H9 (cell line): ENCODE measurements at places on chromosomes 13 and 19. TPM values are rescaled to one million over a fixed set of nuclear protein-coding genes. Genes with fewer than 3 reads are reported as not detected.

The ZNF784 gene
- 9.9 and 10.7 TPM in 2 replicates for total RNA-seq

DNA sequence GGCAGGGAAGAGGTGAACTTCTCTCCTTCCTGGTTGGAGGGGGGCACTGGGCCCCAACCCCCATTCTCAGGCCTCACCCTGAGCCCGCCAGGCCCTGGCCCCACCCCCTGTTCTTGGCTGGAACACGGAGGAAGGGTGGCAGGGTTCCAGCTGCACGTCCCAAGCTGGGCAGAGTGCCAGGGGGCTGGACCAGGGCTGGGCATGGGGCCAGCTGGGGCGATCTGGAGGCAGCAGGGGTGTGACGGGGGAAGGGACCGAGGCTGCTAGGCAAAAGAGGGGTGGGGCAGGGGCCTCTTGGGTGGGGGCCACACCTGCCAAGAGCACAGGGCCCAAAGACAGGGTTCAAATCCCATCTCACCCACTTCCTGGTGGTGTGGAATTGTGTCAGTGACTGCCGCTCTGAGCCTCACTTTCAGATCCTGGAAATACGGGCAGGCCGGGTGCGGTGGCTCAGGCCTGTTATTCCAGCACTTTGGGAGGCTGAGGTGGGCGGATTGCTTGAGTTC is 2.2 kb downstream of the HIF3A start:
- H3K4me1 ChIP-seq: peaks cover 2% of the 10 kb centered on the region; the same call in 1 of the 2 replicates
- H3K27me3 ChIP-seq: no peaks in the 10 kb centered on the region
- no peak overlapping the region for H3K27ac ChIP-seq
- no peak for DNase-seq

DNA sequence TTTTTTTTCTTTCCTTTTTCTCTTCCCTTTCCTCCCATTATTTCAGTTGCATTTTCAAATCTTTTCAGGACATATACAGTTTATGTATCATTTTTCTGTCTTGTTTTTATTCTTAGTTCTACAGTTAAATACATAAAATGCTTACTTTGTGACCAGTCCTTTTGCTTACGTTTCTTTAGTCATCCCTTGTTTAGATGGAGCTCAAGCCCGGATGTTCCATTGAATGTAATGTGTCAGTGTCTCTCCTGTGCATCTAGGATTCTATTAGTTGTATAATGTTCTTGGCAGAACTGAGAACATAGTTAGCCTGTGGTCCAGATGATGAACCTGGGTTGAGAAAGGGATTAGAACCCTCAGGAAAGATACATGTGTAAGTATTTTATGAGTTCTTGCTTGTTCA is 17.8 kb downstream of the WASF3 start:
- H3K27me3 ChIP-seq: no peaks in the 10 kb centered on the region
- H3K4me3 ChIP-seq: no peak overlapping the region
- no peak overlapping the region for H3K27ac ChIP-seq
- H3K4me1 ChIP-seq: no peaks in the 10 kb centered on the region

DNA sequence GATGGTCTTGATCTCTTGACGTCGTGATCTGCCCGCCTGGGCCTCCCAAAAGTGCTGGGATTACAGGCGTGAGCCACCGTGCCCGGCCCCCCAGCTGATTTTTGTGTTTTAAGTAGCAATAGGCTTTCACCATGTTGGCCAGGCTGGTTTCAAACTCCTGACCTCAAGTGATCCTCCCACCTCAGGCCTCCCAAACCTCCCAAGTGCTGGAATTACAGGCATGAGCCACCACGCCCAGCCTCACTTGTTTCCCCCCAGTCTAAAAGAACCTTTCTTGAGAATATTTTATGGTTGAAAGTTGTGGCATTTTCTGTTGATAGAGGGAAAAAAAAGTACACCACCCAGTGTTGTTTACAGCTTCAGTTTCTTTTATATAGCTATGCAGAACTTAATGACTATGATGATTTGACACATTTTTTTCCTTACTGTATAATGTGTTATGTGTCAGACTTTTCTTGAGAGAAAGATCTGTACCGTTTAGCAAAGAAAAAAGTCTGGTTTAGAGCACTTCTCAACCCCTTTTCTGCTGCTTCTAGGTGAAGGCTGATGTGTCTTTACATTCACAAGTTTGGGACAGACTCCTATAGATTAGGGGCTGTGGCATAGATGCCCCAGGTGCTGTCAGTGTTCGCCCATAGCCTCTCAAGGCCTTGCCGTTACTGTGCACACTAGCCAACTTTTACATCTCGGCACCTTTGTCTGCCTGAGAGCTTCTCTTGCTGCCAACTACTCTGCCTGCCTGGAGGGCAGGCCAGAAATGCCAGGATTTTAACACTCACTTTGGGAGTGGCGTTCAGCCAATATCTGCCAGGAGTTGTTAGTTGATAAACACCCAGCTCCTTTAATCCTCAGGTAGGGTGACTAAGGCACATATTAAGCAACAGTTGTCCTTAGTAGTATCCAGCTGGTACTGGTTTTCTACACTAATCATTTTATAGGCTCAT is 33.0 kb downstream of the KCTD4 start:
- H3K27me3 ChIP-seq: no peaks in the 10 kb centered on the region
- H3K27ac ChIP-seq: no peak overlapping the region
- no peak for DNase-seq
- no peak overlapping the region for H3K4me3 ChIP-seq

- H3K4me1 ChIP-seq: no peaks in the 10 kb centered on the region; the same call in 1 of the 2 replicates
- peaks cover 1% of the 10 kb centered on the region; the same call in 2 of the 3 replicates for H3K36me3 ChIP-seq
- H3K4me3 ChIP-seq: no peak overlapping the region
- H3K27me3 ChIP-seq: no peaks in the 10 kb centered on the region
- H3K27ac ChIP-seq: no peak overlapping the region
- no peak for DNase-seq
These were observed 16.8 kb downstream of the MPND start for GRCh38 chr19:4360081-4360569.

The KLK15 gene
- total RNA-seq: not detected in 2 replicates

- H3K4me1 ChIP-seq: no peaks in the 10 kb centered on the region
- no peaks in the 10 kb centered on the region for H3K27me3 ChIP-seq
- no peak for DNase-seq
- no peak overlapping the region for H3K4me3 ChIP-seq
- no peak overlapping the region for H3K27ac ChIP-seq
These were observed 8.5 kb downstream of the ARHGEF7 start for GRCh38 chr13:111123649-111124048.

GRCh38 chr13:76596216-76596615 is 290.0 kb downstream of the KCTD12 start:
- H3K27me3 ChIP-seq: no peaks in the 10 kb centered on the region
- H3K4me3 ChIP-seq: no peak overlapping the region
- no peak overlapping the region for H3K27ac ChIP-seq
- DNase-seq: no peak
- no peaks in the 10 kb centered on the region for H3K36me3 ChIP-seq
- no peaks in the 10 kb centered on the region for H3K4me1 ChIP-seq

DNA sequence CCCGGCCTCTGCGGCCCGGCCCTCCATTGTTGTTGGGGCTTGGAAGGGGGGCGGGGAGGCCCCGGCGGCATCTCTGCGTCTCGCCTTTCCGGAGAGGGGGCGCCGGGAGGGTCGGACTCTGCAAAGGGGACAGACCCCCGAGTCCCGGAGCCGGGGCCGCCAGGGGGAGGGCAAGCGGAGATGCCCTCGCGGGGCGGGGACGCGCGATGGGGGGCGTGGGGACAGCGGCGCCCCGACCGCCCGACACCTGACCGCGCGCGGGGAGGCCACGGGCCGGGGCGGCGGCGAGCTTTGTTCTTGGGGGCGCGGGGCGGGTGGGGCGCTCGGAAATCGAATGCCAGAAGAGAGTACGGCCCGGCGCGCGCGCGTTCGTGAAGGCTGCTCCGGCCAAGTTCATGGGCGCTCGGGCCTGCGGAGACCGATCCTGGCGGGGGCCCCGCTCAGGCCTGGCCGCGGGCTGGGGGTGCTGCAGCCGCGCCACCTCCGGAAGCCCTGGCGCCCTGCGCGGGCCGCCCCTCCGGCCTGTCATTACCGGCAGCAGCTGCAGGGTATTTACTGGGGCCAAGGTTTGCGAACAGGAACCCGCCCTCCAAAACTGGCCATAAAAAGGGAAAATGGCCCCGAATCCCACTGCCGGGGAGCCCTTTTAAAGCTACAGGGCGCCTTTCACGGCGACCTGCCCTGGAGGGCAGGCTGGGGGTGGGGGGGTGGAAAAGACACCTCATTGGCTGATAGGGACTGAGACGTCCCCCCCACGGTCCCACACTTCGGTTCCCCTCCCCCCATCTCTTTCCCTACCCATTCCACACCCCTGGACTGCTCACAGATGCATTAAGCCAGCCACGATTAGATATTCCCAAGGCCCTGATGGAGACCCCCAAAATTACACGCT is 11.1 kb upstream of the NANOS3 start:
- H3K27ac ChIP-seq: no peak overlapping the region
- no peaks in the 10 kb centered on the region; the same call in 1 of the 3 replicates for H3K36me3 ChIP-seq
- H3K27me3 ChIP-seq: peaks cover 23% of the 10 kb centered on the region; the same call in 1 of the 2 replicates
- H3K4me3 ChIP-seq: peak overlapping the region; percentile 78

DNA sequence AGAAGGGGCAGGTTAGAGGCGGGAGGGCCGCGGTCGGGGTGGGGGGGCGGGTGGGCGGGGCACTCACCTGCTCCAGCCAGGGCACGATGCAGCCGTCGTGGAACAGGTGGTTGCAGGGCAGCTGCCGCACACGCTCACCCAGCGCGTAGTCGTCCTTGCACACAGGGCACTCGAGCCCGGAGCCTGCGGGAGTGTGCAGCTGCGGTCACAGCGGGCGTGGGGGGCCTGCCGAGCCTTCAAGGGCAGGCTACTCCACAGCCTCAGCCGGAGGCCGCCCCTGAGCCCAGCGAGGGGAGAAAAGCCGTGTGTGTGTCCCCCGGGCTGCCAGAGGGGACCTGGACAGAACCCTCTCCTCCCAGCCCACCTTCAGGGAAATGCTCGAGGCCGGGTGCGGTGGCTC is 8.6 kb downstream of the FGF22 start:
- DNase-seq: no peak
- no peaks in the 10 kb centered on the region for H3K4me1 ChIP-seq
- H3K4me3 ChIP-seq: no peak overlapping the region
- no peaks in the 10 kb centered on the region for H3K27me3 ChIP-seq
- no peak overlapping the region for H3K27ac ChIP-seq

The ANKRD24 gene
- 2.4 and 2.8 TPM in 2 replicates for total RNA-seq

- H3K4me3 ChIP-seq: no peak overlapping the region
- no peaks in the 10 kb centered on the region; the same call in 1 of the 2 replicates for H3K4me1 ChIP-seq
- DNase-seq: no peak
- no peak overlapping the region for H3K27ac ChIP-seq
- H3K27me3 ChIP-seq: no peaks in the 10 kb centered on the region; the same call in 1 of the 2 replicates
- no peaks in the 10 kb centered on the region for H3K36me3 ChIP-seq
These were observed 55.1 kb downstream of the CDADC1 start for GRCh38 chr13:49302817-49303216.

- DNase-seq: peak; percentile 65
- H3K4me3 ChIP-seq: peak overlapping the region; percentile 47; the same call in 2 of the 3 replicates
- H3K27me3 ChIP-seq: no peaks in the 10 kb centered on the region
- peaks cover 16% of the 10 kb centered on the region; the same call in 1 of the 2 replicates for H3K4me1 ChIP-seq
These were observed 82.0 kb downstream of the SIPA1L3 start for GRCh38 chr19:37988758-37989635.

The ZNF667 gene
- not detected in 2 replicates for total RNA-seq

The SERTAD1 gene
- 7.9 and 9.3 TPM in 2 replicates for total RNA-seq

DNA sequence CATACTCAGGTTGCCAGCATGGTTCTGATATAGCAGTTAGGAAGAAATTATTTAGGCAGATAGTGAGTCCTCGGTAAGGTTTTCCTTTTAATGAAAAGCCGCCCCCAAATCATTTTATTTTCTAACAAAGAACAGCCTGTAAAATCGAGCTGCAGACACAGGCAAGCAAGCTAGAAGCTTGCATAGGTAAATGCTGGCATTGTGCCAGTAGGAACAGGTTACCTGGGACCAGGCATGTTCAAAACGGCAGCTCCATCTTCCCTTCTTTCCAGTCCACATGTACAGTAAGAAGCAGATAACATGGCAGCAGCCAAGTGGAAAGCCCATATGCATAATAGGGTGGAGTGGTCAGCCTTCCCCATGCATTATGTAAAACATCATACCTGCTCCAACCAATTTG is 71.1 kb downstream of the UGGT2 start:
- H3K4me3 ChIP-seq: no peak overlapping the region
- H3K27ac ChIP-seq: no peak overlapping the region
- no peak for DNase-seq
- peaks cover 13% of the 10 kb centered on the region for H3K36me3 ChIP-seq
- H3K27me3 ChIP-seq: no peaks in the 10 kb centered on the region

GRCh38 chr19:54661846-54662481 is 821 bp upstream of the LILRB4 start:
- no peak overlapping the region for H3K27ac ChIP-seq
- peaks cover 39% of the 10 kb centered on the region for H3K36me3 ChIP-seq
- H3K27me3 ChIP-seq: no peaks in the 10 kb centered on the region

The ONECUT3 gene
- total RNA-seq: 0.04 and 0.07 TPM in 2 replicates

The GRK1 gene
- total RNA-seq: 0.31 and 0.83 TPM in 2 replicates

DNA sequence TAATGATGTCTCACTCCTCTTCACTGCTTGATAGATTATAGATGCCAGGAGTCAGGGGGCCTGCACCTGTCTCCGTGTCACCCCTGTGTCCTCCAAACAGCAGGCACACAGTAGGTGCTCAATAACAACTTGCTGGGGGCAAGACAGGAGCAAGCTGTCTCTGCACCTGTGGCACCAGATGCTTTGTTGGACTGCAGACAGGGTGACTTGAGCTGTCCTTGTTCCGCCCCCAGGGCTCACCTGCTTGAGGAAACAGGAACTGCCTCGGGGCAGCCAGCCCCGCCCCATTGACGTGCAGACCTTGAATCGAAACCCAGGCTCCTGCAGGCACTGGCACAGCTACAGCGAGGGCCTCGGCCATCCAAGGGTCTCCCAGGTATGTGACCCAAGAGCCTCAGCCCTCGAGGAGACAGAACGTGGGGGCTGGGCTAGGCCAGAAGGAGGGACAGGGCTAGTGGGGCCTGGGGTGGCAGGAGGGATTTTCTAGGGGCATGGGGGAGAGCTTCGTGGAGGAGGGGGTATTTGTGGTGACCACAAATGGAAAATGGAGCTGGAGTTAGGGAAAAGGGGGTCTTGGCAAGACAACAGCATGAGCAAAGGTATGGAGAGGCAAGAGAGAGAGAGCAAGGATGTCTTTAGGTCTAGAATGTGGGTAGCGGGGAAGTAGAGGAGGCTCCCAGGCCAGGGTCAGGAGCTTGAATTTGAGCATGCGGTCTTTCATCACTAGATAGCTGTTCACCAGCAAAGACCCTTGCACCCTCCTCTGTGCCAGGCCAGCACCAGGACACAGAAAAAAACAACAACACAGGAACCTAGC is at the start of gene HSH2D:
HSH2D (plus strand) TSS at position 287 of the 817 bp plus-strand sequence. CDS start 5,066 bp downstream, outside the sequence.
- no peaks in the 10 kb centered on the region for H3K4me1 ChIP-seq
- no peak within 1 kb of the TSS for H3K27ac ChIP-seq
- DNase-seq: peak; percentile 93
- H3K36me3 ChIP-seq: no peaks in the 10 kb centered on the region
- H3K4me3 ChIP-seq: peak within 1 kb of the TSS; percentile 64; the same call in 2 of the 3 replicates
- H3K27me3 ChIP-seq: no peaks in the 10 kb centered on the region

- no peaks in the 10 kb centered on the region for H3K36me3 ChIP-seq
- no peaks in the 10 kb centered on the region for H3K4me1 ChIP-seq
- H3K4me3 ChIP-seq: no peak overlapping the region
- no peak overlapping the region for H3K27ac ChIP-seq
These were observed 4.6 kb downstream of the KLK13 start for GRCh38 chr19:51060336-51060735.

GRCh38 chr19:16951529-16951928 is 62.7 kb downstream of the F2RL3 start:
- DNase-seq: no peak
- no peak overlapping the region for H3K4me3 ChIP-seq
- H3K27ac ChIP-seq: no peak overlapping the region
- H3K27me3 ChIP-seq: no peaks in the 10 kb centered on the region
- H3K36me3 ChIP-seq: peaks cover under 1% of the 10 kb centered on the region; the same call in 2 of the 3 replicates
- H3K4me1 ChIP-seq: no peaks in the 10 kb centered on the region
